ENCODE measurements at places on chromosomes 13 and 19.
A peak's percentile ranks its signal among the peaks of the same experiment; 100 is the strongest.

GRCh38 chr19:2602391-2603181 is 99.9 kb downstream of the GNG7 start:
- peak; percentile 89 for DNase-seq

DNA sequence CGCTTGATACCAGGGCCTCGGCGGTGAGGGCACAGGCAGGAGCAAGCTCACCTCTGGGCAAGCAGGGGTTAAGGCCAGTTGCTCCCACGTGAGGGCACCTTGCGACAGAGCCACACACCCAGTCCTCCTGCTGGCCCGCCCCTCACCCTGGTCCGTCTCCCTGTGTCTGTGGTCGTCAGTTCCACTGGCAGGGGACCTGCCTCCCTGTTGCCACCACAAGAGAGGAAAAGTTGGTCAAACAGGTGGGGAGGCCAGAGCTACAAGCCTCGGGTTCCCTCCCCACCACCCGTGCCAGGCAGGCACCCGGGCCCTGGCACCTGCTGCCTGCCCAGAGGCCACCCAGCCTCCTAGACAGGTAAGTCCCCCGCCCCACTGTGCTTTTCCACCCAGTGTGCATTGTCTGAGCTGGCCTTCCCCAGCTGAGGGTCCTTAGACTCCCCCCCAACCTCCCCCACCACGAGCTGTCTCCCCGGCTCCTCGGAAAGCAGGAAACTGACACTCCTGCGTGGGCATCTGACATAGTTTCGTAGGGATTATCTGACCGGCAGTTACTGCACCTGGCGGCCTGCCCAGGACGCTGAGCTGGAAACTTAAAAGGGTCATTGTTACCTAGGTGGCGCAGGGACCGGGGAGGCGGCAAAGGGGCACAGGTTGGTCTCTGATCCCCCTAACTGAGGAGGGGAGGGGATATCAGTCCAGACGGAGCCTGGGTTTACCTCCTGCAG is at the start of gene TJP3:
Gene TJP3 (plus strand): TSS at position 178 of the 725 bp plus-strand sequence. CDS start 20,049 bp downstream, outside the sequence.
- DNase-seq = peak; percentile 48

- no peak for DNase-seq
Observed at GRCh38 chr13:91557328-91558090, 159.1 kb downstream of the GPC5 start.

- peak; percentile 50 for DNase-seq
Observed at GRCh38 chr19:33771384-33772101, 25.1 kb upstream of the KCTD15 start.

DNA sequence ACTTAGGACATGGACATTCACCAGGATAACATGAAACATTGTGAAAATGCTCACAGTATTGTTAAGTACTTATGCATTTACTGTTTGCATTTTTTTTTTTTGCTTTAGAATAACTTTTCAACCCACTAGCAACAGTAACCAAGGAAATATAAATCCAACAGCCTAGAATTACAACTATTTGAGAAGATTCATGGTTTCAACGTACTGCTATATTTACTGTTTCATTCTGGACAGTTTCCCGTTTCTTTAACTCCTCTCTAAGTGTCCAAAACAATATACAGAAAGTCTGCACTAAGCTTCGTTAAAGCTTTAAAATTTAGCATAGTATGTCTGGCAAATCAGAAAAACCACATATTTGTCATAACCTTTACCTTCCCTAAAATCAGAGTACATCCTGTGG is 2.7 kb downstream of the SMAD9 start:
- DNase-seq = no peak

All from iris pigment epithelial cell (primary cell).